ENCODE measurements at places on chromosomes 5 and 9.

DNA sequence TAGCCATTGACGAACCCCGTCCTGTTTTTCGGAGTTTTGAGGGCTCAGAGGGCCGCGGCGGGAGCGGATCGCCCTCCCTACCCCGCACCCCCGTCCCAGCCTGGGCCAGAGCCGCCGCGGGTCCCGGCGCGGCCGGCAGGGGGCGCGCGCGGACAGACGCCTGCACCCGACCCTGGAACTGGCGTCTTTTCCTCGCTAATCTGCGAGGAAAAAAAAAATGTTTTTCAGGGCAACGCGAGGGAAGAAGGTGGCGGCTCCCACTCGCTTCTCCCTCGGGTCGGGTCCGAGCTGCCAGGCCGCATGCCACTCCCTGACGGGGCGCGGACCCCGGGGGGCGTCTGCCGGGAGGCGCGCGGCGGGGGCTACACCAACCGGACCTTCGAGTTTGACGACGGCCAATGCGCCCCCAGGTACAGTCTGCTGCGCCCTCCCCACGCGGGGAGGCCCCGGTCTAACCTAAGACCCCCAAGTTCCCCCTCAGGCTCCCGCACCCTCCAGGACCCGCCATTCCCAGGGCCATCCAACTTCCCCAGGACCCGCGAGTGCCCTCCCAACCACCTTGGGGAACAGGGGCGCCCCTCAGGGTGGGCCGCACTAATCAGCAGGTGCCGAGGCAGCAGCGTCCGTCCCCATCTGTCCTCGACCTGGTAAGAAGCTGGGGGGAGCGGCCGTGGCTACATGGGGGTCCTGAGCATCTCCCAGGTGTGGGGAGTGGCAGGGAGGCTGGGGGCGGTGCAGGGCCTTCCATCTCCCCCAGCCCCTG, at the start of gene KCNT1:
Gene KCNT1 (plus strand): TSS at position 227 of the 763 bp plus-strand sequence. CDS start 74 bp downstream, at position 301.
- DNase-seq: peak; percentile 69

DNA sequence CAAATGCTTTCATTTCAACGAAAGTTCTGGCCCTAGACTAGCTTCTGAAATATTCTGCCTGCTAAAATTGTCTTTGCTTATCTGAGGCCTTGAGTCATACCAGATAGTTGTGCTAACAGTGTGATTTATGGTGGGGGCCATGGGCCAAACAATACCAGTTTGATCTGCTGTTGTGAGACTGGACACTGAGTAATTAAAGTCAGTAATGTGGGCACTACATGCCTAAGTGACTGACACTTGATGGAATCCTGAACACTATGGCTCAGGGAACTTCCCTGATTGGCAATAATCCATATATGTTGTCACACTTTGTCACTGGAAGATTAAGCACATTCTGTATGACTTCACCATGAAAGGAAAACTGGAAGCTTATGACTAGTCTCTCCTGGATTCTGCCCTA, 127.6 kb upstream of the CYLC2 start:
- DNase-seq: no peak

- DNase-seq: no peak
Observed at GRCh38 chr9:73006986-73007385, 54.1 kb upstream of the ALDH1A1 start.

GRCh38 chr5:55480781-55481180, 54.0 kb downstream of the PLPP1 start:
- no peak for DNase-seq

DNA sequence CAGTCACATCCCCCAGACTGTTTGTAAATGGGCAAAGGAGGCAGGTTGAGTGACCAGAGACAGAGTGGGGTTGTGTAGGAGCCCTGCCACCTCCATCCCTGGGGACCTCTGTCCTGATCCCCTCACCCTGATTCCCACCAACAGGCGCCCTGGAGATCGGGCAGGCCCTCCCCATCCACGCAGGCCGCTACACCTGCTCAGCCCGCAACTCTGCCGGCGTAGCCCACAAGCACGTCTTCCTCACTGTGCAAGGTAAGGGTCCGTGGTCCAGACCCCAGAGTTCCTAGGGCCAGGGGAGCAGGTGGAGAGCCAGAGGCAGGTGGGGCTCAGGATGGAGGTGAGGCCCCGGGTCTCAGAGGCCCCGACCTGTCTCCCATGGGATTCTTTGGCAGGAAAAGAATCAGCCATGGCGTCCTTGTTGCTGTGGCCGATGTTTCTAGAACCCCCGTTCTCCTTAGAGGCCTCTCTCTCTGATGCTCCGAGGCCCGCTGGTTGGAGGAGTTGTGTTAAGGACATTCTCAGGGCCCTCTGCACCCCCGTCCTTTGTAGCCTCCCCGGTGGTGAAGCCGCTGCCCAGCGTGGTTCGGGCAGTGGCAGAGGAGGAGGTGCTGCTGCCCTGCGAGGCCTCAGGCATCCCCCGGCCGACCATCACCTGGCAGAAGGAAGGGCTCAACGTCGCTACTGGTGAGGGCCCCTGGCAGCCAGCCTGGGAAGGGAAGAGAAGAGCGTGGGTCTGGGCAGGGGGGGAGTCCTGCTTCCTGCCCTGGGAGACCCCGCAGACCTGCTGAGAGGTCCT, 41.9 kb upstream of the ASS1 start:
- DNase-seq: no peak

DNA sequence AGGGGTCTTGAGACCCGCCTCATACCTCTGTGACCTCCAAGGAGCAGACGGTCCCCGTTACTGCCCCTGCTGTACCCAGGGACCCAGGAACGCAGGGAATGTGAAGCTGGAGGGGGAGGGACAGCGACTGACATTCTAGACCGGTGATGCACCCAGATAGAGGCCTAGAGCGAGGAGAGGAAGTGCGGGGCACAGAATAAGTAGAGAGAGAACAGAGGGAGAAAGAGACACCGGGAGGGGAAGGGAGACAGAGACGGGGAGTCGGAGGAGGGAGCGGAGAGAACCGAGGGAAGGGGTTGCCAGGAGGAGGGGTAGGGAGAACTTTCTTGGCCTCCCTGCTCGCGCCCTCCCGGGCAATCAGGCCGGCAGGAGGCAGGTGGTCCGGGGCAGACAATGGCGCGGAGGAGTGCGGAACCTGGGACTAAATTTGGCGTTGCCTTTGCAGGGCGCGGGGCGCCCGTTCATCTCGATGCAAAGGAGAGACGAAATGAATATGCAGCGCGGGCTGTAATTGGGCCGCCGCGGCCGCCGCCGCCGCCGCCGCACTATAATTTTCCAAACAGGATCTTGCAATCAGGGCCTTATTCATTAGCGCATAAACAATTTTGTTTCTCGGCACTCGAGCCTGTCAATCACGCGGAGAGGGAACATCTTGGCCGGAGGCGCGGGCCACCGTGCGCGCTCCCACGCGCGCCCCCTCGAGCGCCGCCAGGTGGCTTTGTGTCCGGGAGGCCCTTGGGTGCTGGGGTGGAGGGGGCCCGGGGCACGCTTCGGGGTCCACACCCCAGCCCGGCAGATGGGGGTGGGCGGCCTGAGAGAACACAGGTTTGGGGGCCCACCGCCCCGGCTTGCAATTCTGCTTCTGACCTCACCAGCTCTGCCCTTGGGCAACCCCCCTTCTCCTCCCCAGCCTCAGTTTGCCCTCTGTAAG, 33.0 kb downstream of the NDUFA8 start:
- DNase-seq: no peak

Data from NCI-H2171 treated with DMSO at 0.1 percent for 48 hours (cell line).